Activated naive CD8-positive, alpha-beta T cell treated with anti-CD3 and anti-CD28 coated beads, Interleukin-2, amount 10 ng/mL, durations not matched to agents 7 days and 5 days (primary cell): ENCODE measurements at places on chromosomes 11 and 22. TPM values are rescaled to one million over a fixed set of nuclear protein-coding genes. Genes with fewer than 3 reads are reported as not detected.

Gene ZBTB16
- 14.6 TPM for total RNA-seq

Gene CERK
- 94.9 TPM for total RNA-seq

Gene CHCHD10
- 111 TPM for total RNA-seq

Gene MEI1
- total RNA-seq = 52.1 TPM

Gene ZNF214
- not detected for total RNA-seq

Gene MACROD1
- total RNA-seq = 13.5 TPM

- DNase-seq = no peak
Measured at GRCh38 chr11:97332271-97332670, 942.5 kb downstream of the JRKL start.

DNA sequence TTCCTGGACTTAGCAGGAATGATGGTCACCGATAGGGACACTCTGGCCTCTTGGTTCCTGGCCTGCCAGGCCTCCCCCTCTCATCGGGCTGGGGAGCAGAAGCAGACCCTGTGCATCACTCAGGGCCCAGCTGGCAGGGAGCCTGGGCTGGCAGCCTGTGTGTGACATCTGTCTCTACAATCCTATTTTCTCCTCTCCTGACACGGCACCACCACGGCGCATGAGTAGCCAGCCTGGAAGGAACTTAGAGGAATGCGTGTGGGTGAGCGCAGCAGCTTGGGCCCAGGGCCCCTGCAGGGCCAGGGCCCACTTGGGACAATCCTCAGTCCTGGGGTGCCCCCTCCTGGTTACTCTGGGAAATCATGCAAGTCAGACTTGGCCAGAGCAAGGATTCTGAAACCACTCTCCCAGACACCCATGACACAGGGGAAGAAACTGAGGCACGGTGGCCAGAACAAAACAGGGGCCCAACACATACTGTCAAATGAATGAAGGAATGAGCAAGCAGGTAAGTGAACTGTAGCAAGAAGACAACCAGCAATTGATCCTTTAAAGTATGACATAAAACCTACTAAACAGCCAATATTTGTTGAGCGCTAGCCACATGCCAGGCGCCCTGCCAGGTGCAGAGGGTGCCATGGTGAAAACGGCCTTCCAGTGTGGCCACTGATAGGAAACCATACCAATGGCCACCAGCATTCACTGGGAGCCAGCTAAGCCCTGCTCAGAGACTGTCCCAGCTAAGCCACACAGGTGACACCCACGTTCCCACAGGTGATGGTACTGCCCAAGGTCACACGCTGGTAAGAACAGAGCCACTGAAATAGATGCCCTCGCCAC, 13.3 kb downstream of the RSPH14 start:
- DNase-seq = peak; percentile 70

DNA sequence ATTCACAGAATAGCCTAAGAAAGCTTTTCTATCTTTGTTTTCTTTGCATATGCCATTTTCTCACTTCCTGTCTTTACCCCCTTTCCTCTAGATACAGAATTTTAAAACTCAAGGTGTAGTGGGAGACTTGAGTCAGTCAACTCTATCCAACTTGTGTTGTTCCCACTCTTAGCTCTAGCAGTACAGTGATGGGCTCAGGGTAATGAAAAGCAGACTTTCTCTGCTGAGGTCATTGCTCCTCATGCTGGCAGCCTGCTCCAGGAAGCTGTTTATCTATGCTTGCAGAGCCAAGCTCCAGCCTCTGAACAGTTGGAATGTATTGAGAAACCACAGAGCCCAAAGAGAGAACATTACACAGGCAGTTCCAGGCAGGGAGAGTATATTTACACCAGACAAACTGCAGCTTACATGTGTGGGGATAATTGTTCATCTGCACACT, 68.1 kb downstream of the CSTPP1 start:
- DNase-seq = no peak

GRCh38 chr11:396948-397548, 3.0 kb downstream of the PKP3 start:
- DNase-seq = peak; percentile 68

- DNase-seq = no peak
Measured at GRCh38 chr11:116501728-116502127, 271.1 kb downstream of the BUD13 start.

DNA sequence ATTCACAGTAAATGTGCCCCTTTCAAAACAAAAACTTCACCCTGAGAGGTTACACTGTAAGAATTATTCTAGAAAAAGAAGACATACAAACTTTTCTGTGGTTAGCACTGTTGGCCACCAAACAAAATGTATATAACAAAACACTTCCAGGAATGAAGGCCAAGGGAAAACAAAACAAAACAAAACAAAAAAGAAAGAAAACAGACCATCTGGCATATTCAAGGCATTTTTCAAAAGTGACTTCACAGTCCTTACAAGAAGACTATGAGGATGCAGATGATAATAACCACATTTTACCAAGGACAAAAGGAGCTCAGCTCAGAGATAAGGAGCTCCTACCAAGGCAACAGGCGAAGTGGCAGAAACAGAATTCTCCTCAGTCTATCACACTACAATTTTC, 24.9 kb downstream of the CTSC start:
- no peak for DNase-seq
